ENCODE measurements at places on chromosomes 4 and X.

DNA sequence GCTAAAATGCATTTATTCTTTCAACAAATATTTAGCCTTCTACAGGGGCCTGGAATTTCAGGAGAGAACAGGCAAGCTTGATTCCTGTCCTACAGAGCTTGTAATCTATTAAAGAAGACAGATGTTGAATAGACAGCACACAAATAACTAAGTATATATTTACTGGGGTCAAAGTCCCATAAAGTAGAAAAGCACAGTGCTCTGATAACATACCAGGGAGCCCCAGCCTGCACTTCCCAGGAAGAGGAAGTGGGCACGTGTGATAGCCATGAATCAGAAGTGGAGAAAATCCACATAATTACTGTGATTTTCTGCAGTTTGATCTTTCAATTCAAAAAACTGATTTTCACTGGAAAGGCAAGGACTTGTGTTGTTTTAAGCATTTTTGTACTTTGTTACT, 129.1 kb downstream of the EGF start:
- no peak for DNase-seq

DNA sequence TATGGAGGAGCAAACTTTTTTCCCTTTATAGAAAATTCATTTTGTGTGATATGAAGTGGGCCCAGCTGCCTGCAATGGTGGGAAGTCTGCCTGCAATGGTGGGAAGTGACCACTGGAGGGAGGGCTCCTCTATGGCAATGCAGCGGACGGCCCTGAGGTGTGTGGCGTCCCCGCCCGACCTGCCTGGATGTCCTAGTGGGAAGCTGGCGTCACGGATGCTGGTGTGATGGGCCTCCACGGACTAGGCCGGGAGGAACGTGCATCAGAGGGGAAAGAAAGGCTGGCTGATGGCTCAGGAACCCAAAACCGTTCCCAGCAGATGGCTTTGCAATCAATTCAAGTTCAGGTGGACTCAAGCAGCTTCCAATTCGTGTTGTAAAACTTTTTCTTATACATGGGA, 177.9 kb downstream of the AFAP1 start:
- peak; percentile 43 for DNase-seq

GRCh38 chr4:72358483-72358882, 210.5 kb downstream of the ADAMTS3 start:
- DNase-seq, result no peak

- no peak for DNase-seq
These were observed 44.8 kb downstream of the GRIA2 start for GRCh38 chr4:157265281-157265680.
